RWPE2 (cell line): ENCODE measurements at places on chromosomes 7 and 10.

GRCh38 chr7:148898845-148899484, 14.9 kb upstream of the EZH2 start:
- no peak for DNase-seq

- no peak for DNase-seq
Measured at GRCh38 chr7:7989133-7989532, 20.5 kb downstream of the GLCCI1 start.

GRCh38 chr10:132516771-132517725, 20.5 kb upstream of the INPP5A start:
- DNase-seq: peak; percentile 78

- DNase-seq: no peak
Measured at GRCh38 chr7:155964543-155964942, 152.3 kb upstream of the SHH start.

DNA sequence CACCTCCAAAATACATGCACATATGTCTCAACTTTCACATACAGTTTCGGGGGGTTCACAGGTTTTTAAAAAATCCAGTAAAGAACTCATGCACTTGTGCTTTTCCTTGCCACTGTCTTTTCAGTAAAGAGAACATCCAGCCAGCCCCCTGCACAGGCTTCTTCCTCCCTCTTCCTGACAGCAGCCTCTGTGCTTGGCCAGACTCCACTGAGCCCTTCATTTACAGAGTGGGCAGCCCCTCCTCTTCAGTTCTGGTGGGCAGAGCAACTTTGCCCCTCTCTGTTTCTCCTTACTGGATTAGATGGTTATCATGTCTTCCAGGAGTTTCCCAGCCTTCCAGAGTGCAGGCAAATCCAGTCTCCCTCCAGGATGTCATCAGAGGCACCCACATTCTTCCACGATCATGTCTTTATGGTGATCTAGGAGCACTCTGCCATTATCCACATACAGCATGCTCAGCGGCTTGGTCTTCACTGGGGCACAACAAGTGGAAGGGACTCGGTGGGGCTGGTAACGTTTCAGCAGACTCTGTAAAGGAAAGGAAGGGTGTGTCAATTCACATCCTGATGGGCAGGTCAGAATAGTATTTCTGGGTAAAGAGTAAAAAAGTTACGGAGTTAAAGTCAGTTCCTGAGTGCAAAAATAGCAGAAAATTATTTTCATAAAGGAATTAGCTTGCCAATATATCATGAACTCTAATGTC, 8.8 kb downstream of the NODAL start:
- DNase-seq: no peak

DNA sequence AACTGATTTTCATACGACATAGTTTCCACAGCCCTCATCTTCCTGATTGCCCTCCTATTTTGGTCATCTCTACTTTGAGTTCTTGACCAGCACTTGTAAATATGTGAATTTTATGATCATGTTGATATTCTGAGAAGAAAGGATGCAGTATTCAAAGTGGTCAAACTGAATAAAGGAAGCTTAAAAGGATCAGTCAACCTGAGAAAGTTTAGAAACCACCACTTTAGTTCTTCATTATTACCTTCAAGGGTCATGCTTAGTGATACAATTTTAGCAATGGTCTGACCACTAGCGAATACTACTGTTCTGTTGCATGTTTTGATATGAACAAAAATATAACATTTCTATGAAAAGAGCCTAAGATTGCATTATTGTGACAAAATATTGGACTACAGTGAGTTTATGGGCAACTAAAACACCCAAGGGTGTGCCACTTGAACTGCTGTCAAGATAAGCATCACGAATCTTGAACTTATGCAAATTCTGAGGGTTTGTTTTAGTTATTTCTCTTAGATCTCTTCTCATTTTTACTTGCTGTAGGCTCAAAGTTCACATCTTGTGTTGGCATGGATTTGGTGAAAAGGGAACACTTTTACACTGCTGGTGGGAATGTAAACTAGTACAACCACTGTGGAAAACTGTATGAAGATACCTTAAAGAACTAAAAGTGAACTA, 247.7 kb downstream of the IPMK start:
- no peak for DNase-seq
